A549 treated with AZD2906 at 1 μM for 4 hours (cell line): ENCODE measurements at places on chromosomes 3 and 15. TPM values are rescaled to one million over a fixed set of nuclear protein-coding genes. Genes with fewer than 3 reads are reported as not detected.

LIPH gene
- total RNA-seq = 3.9 to 6.0 TPM (median 5.0 TPM) in 5 replicates

ERICH6 gene
- 0.10 TPM in 1 of 5 replicates, not detected in the others for total RNA-seq

MORC1 gene
- total RNA-seq = not detected in 5 replicates

CIB1 gene
- 179 to 224 TPM (median 221 TPM) in 5 replicates for total RNA-seq

KLF15 gene
- total RNA-seq = 1.4 to 1.9 TPM (median 1.6 TPM) in 5 replicates

TLR9 gene
- 0.03 to 0.05 TPM (median 0.04 TPM) in 3 of 5 replicates, not detected in the others for total RNA-seq

CYP11A1 gene
- total RNA-seq = 0.07 to 0.13 TPM (median 0.10 TPM) in 3 of 5 replicates, not detected in the others

SPINT1 gene
- total RNA-seq = 0.55 to 1.1 TPM (median 0.73 TPM) in 5 replicates

TGM4 gene
- total RNA-seq = 0.13 to 0.23 TPM (median 0.19 TPM) in 5 replicates

KCNH8 gene
- not detected in 5 replicates for total RNA-seq

SNTN gene
- not detected in 5 replicates for total RNA-seq

DZIP3 gene
- total RNA-seq = 3.6 to 4.2 TPM (median 3.8 TPM) in 5 replicates

CCR8 gene
- total RNA-seq = not detected in 5 replicates

ZBTB47 gene
- 5.3 to 6.5 TPM (median 5.8 TPM) in 5 replicates for total RNA-seq

PFKFB4 gene
- 9.9 to 11.9 TPM (median 10.3 TPM) in 5 replicates for total RNA-seq

PLCB2 gene
- total RNA-seq = 0.38 to 0.97 TPM (median 0.84 TPM) in 5 replicates

IL17RC gene
- 28.0 to 34.0 TPM (median 32.0 TPM) in 5 replicates for total RNA-seq

SLC2A2 gene
- total RNA-seq = not detected in 5 replicates

CPNE4 gene
- 5.0 to 7.5 TPM (median 6.0 TPM) in 5 replicates for total RNA-seq

RBMS3 gene
- total RNA-seq = 0.43 to 1.1 TPM (median 0.88 TPM) in 5 replicates

ANKUB1 gene
- not detected in 5 replicates for total RNA-seq

DNAH12 gene
- 0.08 to 0.16 TPM (median 0.08 TPM) in 4 of 5 replicates, not detected in the other for total RNA-seq

CYP1A2 gene
- not detected in 5 replicates for total RNA-seq

CIDEC gene
- 75.0 to 98.5 TPM (median 81.8 TPM) in 5 replicates for total RNA-seq

HHATL gene
- not detected in 5 replicates for total RNA-seq

MESP2 gene
- total RNA-seq = 0.09 to 0.83 TPM (median 0.40 TPM) in 5 replicates

ADIPOQ gene
- not detected in 5 replicates for total RNA-seq

CHST14 gene
- total RNA-seq = 12.9 to 20.9 TPM (median 19.1 TPM) in 5 replicates

ATP10A gene
- 7.4 to 9.6 TPM (median 8.2 TPM) in 5 replicates for total RNA-seq

SPATA12 gene
- total RNA-seq = 0.29 to 0.55 TPM (median 0.39 TPM) in 5 replicates

KLHL40 gene
- total RNA-seq = not detected in 5 replicates

LMOD3 gene
- not detected in 5 replicates for total RNA-seq

PRSS50 gene
- not detected in 5 replicates for total RNA-seq

WDR93 gene
- total RNA-seq = 0.13 to 0.25 TPM (median 0.21 TPM) in 5 replicates

TLE3 gene
- total RNA-seq = 36.6 to 40.4 TPM (median 36.8 TPM) in 5 replicates

CPN2 gene
- total RNA-seq = not detected in 5 replicates

CCDC39 gene
- total RNA-seq = not detected in 5 replicates
